ENCODE measurements at places on chromosomes 2 and 18.

GRCh38 chr2:165192729-165193128 is 11.1 kb downstream of the SCN3A start:
- no peak for DNase-seq

DNA sequence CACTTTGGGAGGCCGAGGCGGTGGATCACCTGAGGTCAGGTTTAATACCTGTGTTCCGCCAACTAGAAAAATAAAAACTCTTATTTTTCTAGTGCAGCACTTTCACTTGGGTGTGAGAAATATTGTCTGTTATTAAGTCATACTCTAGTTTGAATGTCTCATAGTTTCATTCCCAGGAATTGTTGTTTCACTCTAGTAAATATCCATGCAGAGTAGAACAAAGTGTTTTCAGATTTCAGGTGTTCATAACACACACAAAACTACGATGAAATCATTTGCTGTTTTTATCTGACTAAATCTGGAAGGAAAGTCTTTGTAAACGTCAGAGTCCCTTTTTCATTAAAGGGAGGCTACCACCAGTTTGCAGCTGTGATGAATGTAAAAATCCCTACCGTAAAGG is 4.0 kb downstream of the FAM117B start:
- no peak for DNase-seq

GRCh38 chr2:171598713-171599319 is 76.5 kb downstream of the CYBRD1 start:
- peak; percentile 37 for DNase-seq

DNA sequence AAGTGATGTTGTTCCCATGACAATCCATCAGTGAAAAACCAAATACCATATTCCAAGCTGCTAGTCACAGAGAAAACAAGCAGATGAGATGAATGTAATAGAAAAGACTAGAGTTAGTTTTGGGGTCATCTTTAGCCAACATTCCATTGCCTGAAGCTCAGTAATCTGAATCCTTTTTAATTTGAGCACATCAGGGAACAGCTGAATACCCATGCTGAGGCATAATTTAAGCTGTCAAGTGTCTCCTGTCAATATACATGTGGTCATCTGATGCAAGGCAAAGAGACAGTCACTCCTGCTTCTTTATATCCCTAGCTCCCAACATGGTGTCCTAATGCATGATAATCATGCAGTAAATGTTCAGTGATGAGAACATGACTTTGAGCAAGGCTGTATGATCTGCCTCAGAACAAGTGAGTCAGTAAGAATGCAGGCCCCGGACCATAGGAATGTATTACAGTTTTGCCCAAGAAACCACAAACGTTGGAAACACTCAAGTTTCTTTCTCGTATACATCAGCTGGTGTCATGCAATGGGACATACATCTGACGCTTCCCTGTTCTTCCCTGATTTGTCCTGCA is 48.0 kb downstream of the CDK15 start:
- DNase-seq = no peak

DNA sequence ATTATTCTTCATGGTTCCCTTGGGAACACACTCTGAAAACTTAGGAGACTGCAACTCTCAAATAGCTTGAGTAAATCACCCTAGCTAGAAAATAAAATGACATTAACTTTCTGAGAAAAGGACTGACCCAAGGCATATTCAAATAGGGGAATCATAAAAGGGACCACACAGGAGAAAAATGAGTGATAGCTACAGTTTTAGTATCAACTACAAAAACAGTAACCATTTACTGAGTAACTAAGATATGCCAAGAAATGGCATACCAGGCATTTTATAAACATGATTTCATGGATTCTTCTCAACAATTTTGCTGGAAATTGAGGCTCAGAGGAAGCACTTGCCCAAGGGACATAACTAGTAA is 84.5 kb downstream of the AFF3 start:
- no peak for DNase-seq

DNA sequence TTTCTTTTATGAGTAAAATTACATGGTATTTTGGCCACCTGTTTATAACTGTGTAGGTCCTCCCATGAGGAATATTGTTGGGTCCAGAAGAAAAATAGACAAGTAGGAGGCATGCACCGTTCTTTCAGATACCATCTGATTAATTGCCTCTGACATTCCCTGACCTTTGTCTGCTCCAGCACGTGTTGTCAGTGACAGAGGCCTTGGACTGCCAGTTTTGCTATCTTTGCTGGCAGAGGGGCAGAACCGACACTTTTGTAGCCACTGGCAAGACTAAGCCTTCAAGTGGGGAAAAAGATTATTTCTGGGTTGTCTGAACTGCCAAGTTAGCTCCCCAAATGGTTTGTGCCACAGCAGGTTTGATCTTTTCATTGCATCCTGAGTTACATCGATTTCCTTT is 276.9 kb downstream of the CAMKMT start:
- no peak for DNase-seq

DNA sequence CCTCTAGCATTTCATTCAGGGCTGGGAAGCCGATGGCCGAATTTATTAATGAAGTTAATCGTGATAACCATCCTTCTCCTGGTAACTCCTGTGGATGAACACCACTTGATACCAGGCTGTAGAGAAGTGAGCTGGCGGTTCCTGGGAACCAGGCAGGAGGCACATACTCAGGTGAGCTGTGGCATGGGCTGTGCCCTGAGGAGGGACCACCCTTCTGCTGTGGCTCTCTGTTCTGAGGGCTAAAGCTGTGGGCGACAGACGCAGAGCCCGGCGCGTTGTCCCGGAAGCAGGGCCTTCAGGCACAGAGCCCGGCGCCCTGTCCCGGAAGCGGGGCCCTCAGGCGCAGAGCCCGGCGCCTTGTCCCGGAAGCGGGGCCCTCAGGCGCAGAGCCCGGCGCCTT is 462.3 kb upstream of the SALL3 start:
- DNase-seq = no peak

DNA sequence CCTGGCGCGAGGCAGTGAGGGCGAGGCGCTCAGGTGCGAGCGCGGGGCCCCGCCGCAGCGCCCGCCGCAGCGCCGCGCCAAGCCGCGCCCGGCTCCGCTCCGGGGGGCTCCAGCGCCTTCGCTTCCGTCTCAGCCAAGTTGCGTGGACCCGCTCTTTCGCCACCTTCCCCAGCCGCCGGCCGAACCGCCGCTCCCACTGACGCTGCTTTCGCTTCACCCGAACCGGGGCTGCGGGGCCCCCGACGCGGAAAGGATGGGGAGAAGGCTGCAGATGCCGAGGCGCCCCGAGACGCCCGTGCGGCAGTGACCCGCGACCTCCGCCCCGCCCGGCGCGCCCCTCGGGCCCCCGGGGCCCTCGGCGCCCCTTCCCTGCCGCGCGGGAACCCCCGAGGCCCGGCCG is 328 bp upstream of the INHBB start:
- no peak for DNase-seq

DNA sequence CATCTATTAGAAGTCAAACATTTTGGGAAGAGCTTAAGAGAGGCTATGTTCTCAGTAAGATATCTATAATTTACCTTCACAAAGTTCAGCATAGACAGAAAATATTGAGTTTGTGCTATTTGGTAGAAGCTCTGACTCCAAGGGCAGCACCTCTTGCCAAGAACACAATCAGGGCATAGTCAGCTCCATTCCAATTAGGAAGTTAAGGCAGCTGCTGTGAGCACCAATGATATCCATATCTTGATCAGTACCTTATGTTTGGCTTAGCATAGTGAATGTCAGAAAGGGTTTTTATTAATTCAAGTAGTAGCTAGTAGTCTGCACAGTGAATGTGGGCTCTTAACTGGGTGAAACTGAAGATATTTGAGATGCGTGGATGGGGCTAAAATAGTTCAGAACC is 86.4 kb upstream of the SPRED2 start:
- no peak for DNase-seq

- no peak for DNase-seq
Measured at GRCh38 chr2:145751155-145751554, 1231.2 kb upstream of the ZEB2 start.

GRCh38 chr2:55311444-55311870 is 42.4 kb upstream of the MTIF2 start:
- peak; percentile 8 for DNase-seq

DNA sequence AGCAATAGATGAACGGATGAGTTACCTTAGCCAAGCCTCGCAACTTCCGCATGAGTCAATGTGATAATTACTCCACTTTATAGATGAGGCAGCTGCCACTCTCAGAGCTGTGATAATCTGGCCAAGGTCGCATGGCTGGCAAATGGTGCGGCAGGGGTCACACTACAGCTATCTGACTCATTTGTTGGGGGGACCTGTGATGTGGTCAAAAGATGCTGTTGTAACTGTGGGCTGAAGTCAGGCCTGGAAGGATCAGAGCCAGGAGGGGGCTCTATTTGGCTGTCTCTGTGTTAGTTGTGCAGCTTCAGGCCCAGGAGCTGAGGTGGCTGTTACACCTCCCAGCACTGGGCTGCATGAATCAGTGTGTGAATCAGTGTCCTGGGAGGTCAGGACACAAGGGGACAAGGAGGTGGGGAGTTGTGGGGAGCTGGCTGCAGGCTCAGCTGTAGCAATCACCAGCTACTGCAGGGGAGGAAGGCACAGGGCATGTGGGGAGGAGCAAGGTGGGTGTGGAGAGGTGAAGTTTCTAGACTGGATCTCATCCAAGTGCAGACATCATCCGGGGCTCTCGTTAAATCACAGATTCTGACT is 33.1 kb downstream of the NGEF start:
- DNase-seq = no peak

DNA sequence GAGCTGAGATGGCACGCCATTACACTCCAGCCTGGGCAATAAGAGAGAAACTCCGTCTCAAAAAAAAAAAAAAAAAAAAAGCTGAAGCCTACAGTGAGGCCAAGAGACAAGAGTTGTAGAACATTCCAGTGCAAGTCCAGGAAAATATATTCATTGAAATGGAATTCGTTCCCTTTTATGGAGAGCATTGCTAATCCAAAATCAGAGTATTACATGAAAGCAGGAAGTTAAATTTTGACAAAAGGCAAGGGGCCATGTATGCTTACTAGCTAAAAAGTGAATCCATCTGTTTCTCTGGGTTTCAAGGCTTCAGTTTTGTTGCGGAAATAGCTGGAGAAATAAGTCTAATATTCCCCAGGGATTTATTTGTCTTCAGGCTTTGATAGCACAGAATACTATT is 471.7 kb downstream of the THSD7B start:
- no peak for DNase-seq

DNA sequence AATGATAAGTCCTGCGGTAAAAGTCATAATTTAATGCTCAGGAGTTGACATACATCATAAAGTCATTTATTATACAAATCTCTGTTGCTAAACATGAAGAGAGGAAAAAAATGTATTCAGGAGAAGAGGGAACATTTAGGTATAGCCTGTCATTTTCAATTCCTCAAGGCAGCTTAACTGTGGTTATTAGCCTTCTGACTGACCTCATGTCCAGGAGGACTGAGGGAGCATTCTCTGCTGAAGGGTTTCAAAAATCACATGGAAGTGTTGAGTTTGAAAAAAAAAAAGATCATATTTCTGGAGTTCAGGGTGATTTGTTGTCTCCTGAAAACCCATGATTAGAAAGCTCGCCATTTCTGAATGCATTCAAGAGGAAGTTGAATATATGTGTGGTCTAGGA is 1371.1 kb upstream of the LRRTM1 start:
- no peak for DNase-seq

- no peak for DNase-seq
Measured at GRCh38 chr2:66084948-66085590, 349.9 kb upstream of the MEIS1 start.

GRCh38 chr2:27655155-27655951 is 8.1 kb downstream of the SUPT7L start:
- DNase-seq = no peak

- no peak for DNase-seq
Measured at GRCh38 chr2:141522048-141522447, 608.8 kb downstream of the LRP1B start.

DNA sequence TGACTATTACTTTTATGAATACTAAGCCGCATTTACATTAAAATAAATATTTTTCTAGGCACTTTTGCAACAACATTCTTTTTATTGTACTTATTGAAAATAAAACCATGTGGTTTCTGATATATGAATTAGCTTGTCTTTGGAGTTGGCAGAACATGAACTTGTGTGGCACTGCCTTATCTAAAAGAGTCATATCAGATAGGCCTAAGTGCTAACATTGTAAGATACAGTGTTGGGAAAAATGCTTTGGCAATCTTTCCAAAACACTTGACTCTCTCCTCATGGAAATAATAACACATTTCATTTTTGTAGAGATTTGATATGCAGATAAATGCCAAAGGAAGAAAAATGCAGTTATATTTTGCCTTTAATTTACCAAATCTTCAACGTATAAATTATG is 191.7 kb downstream of the ERBB4 start:
- DNase-seq = no peak

- no peak for DNase-seq
Measured at GRCh38 chr18:48801728-48802542, 148.8 kb downstream of the SMAD7 start.

GRCh38 chr18:25464227-25464626 is 112.3 kb upstream of the ZNF521 start:
- DNase-seq = no peak

DNA sequence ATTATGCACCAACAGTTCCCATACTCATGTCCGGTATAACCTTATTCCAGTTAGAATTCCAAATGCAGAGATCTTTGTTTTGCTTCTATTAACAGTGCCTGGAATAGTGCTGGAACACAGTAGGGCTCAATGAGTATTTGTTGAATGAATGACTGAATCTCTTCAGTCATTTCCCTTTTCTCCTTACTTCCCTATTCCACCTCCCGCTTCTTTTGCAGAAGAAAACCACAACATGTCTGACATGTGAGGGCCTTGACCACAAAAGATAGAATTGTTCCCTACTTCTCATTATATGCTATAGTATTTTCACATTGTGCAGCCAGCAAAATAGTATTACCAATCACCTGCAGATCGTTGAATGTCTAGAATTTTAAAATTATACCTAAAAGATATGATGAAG is 19.5 kb upstream of the HNRNPLL start:
- no peak for DNase-seq

- no peak for DNase-seq
Measured at GRCh38 chr2:196955036-196955435, 28.5 kb upstream of the PGAP1 start.

GRCh38 chr2:136065907-136066306 is 52.0 kb downstream of the CXCR4 start:
- no peak for DNase-seq

- DNase-seq = no peak
Measured at GRCh38 chr18:36993068-36993467, 164.1 kb downstream of the KIAA1328 start.

DNA sequence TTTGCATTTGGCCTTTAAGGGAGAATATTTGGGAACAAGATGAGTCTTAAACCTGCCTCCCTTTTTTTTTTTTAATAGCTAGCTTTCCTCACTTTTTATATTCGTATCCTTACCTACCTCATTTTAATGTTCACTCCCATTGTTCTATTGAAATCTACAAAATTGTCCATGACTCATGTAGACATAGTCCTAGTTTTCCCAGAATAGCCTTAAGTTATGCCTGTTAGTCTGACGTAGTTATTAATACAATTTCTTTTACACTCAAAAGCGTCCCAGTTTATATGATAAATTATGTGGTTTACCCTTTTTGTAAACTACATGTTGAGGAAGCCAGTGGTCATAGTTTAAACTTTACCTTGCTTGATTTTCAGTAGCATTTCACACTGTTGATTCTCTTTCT is 73.4 kb downstream of the UBR3 start:
- DNase-seq = no peak

All from stimulated activated CD4-positive, alpha-beta T cell treated with anti-CD3 and anti-CD28 coated beads, Interleukin-4, amount 100 ng/mL, for 4 hours (primary cell).